ENCODE measurements at places on chromosomes 2 and 18.

DNA sequence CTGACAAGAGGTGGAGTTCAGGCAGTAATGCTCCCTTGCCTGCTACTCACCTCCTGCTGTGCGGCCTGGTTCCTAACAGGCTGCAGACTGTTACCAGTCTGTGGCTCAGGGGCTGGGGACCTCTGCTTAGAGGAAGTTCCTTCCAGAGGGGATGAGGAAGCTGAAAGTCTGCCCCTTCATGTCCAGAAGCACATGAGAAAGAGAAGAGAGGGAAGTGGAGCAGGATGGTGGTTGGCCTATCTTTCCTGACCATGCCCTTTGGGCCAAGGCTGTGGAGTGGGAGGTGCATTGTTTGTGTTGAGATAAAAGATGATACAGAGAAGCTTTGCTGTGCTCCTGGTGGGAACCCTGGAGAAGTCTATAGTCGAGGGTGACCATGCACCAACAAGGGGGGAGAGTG is 112.5 kb downstream of the LPIN1 start:
- no peak for DNase-seq

GRCh38 chr2:45833968-45834344 is 182.5 kb downstream of the PRKCE start:
- DNase-seq: no peak

DNA sequence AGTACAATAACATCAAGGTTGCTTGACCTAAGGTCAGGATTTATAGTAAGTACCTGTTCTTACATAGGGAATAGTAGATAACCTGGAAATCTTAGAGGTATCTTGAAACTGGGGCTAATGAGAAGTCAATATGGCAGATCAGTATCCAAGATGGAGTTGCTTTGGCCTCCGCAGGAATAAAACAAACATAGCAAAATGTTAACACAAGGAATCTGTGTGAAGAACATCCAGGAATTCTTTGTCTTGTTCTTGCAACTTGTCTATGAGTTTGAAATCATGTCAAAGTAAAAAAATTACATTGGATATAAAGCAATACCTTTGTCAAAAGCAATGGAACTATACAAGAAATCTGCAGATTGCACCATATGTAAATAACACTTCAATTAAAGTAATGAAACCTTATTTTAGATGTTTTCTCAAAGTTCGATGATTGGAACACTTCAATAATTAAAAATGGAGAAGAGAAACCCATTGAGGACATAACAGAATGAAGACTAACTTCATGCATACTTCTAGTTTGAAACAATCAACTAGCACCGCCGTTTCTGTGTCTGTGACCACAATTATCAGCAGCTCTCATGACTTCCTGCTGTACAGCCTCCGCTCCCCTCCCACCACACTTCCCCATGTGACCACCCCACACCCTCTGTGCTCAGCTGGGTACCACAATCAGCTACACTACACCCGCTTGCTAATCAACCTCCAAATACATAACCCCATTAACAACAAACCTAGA is 27.6 kb downstream of the C2orf76 start:
- no peak for DNase-seq

DNA sequence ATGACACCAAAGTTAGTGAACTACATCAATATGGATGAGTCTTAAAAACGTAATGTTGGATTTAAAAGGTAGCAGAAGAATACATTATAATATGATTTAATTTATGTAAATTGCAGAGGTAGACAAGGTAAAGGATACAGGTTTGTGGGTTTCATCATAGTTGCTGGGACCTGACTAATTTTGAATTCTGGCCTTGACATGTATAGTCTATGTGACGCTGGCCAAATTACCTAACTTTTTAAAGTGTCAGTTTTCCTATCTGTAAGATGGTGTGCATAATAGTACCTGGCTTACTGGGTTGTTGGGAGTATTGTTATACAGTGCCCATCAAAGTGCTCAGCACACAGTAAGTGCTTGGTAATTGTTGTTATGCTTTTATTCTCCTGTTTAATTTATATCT is 34.5 kb downstream of the GALNT1 start:
- DNase-seq: no peak

DNA sequence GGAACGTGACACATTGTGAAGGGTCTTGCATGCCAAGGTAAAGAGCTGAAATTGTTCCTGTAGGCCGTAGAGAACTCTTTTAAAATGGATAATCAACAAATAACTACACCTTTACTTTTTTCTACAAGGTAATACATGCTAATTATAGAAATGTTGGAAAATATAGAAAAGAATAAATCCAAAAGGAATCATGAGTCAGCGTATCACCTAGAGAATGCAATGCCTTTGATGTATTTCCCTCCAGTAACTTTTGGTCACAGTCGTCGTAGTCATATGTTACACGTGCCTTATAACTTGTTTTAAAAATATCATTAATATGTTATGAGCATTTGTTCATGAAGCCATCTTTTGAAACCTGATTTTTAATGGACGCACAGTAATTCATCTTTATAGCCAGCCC is 100.6 kb downstream of the LIPG start:
- DNase-seq: no peak

DNA sequence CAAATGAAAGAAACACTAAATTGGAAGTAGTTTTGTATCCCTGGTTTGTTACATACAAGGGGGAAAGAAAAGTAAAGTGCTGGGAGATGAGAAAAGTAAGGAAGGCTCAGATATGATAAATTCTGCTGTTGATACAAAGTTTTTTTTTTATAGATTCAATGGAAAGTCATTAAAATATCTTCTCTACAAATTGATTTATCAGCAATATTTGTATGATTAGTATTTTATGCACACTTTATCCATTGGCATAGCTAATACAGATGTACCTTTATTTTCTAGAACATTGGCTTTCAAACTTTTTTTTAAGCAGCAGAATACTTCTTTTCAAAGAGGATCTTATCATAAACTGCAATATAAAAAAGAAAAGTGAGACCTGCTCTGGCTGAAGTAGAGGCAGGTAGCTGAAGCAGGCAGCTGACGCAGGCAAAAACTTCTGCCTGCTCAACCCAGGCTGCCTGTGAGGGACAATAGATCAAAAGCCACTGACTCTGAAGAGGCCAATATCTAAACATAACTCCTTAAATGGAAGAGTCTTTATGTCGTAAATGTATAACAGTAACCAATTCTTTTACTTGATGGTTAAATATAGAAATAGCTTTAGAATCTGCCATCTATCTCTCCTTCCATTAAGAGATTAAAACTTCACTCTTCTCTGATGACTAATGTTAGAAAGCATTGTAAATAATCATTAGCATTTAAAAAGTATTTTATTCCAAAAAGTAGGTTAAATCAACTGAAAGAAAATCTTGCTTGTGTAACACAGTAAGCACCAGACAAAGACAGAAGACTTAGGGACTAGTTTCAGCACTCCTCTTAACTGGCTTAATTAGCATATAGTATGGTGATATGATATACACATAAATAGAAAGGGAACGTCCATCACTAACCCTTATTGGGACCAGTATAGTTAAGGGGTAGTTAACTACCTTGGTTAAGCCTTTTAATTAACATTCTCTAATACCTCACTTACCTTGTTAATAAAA is 174.2 kb downstream of the SLC39A10 start:
- no peak for DNase-seq

- no peak for DNase-seq
These were observed 25.0 kb downstream of the DNER start for GRCh38 chr2:229689307-229689839.
